ENCODE measurements at places on chromosomes 2 and 18.
A peak's percentile ranks its signal among the peaks of the same experiment; 100 is the strongest.

DNA sequence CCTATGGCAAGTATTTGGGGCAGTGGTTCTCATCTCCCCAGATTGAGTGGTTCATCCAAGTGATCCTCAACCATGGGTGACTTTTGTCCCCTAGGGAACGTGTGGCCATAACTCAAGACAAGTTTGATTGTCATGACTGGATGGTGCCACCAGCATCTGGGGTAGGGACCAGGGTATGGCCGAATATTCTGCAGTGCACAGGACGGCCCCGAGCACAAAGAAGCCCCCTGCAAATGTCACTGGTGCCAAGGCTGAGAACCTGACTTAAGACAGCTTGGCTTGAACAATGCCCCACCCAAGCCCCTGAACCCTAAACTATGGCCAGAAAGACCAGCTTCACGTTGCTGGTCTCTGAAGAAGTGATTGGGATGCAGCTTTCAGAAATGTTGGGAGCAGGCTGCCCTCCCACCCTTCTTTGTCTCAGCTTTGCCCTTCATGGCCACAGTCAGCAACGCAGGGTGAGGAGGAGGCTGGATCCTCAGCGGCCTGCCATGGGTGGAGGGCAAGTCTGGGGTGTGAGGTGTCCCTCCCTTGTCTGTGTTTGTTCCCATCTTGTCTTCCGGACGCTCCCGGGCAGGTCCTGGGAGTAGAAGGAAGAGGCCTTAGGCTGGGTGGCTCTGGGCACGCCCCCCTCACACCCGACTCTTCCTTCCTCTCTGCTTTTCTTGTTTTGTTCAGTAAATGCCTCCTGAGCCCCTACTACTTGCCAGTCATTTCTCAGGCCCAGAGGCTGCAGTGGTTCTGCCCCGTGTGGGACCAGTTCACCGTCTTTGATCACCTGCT, 43.4 kb downstream of the GREB1 start:
- no peak for DNase-seq

- no peak for DNase-seq
Observed at GRCh38 chr18:42107691-42108450, 152.8 kb downstream of the PIK3C3 start.

DNA sequence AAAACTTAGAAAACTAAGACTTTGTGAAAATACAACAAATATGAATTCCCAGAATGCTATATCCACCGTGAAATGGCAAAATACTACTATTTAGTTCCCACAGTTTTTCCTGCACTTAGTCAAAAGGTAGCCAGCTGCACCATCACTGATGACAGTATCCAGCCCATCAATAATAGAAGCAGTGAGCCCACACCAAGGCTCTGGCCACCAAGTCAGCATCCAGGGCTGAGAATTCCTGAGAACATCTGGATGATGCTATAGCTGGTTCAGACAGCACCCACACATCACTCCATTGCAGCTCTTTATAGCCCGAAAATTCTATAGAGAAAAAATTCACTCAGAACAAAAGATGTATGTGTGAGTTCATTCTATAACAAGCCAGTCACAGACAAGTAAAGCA, 159.1 kb upstream of the SPATS2L start:
- DNase-seq = no peak

GRCh38 chr2:240135706-240136012, 446 bp downstream of the COPS9 start:
- DNase-seq = no peak

DNA sequence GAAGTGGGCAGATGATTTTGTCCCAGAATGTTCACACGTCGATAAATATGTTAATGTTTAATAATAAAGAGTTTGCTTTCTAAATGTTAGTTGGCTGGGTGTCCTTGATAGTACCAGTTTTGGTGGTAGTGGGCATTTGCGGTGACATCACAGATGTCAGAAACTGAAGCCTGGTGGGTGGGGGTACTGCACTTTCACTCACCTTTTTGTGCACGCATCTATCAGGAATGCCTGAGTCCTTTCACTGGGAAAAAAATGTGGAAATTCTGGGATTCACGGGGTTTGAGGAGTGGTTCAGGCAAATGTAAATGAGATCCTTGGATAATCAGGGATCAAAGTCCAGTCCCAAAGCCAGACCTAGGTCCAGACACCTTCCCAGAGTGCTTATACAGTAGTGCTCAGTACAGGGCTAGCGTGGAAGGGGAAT, 3.2 kb downstream of the EPAS1 start:
- no peak for DNase-seq

DNA sequence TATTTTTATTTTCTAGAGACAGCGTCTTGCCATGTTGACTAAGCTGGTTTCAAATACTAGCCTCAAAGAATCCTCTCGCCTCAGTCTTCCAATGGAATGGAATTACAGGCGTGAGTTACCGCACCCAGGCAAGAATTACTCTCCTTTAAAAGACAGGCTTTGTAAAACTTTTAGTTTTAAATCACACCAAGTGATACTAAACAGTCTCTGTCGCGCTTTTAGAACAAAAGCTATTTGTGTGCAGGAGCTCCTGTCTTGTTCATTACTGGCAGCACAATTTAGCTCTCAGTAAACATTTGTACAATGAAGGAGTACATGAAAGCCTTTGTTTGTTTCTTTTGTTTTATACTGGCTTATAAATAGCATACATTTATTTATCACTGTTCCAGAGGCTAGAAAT, 1719.2 kb upstream of the PIK3C3 start:
- no peak for DNase-seq

DNA sequence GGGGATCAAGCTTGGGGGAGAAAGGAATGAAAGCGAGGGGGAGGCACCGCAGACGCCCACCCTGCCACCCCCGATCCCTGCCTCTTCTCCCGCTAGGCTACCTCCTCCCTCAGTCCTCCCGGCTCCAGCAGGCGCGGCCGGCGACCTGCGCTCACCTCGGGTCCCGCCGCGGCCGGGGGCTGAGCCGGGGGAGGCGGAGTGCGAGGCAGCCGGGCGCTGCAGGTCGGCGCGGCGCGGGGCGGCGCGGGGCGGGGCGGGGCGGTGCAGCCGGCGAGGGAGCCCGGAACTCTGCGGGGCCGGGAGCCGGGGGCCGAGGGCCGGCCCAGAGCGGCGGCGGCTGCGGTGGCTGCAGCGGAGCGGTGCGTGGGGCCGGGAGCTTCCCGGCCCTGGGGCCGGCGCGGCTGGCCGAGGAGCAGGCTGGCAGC, 477 bp downstream of the ACVR1 start:
- DNase-seq = no peak

- no peak for DNase-seq
Observed at GRCh38 chr18:23245461-23245860, 110.2 kb downstream of the CABLES1 start.

DNA sequence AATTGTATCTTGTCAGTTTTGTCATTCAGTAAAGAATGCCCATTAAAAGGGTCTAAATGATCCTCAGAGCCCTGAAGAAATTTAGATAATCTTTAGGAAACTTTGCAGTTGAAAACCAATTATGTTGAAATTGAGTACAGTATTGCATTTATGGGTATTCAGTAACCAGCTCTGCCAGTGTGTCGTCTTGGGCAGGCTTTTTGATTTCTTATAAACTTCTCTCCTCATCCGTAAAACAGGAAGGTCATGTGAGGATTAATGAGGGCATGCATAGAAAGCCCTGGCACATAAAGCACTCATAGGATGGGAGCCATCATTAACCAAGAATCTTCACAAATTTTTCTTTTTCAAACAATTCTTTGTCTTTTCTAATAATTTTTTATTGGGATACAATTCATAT, 14.8 kb downstream of the PNO1 start:
- DNase-seq = no peak

DNA sequence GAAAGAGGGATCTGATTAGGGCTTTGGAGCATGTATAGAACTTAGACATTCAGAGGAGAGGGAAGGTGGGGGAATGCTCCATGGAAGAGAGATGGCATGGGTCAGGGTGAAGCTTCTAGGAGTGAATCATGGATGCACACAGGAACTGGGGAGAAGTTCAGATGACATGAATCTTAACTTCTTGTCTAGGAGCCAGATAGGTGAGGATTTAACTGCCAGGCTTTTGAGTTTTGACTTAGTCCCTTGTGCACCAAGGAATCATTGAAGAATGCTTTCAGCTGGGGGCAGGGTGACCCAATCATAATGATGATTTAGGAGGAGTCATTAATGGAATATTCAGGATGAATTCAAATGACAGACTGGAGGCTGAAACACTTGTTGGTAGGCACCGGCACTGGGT, 48.7 kb downstream of the ACYP2 start:
- no peak for DNase-seq

DNA sequence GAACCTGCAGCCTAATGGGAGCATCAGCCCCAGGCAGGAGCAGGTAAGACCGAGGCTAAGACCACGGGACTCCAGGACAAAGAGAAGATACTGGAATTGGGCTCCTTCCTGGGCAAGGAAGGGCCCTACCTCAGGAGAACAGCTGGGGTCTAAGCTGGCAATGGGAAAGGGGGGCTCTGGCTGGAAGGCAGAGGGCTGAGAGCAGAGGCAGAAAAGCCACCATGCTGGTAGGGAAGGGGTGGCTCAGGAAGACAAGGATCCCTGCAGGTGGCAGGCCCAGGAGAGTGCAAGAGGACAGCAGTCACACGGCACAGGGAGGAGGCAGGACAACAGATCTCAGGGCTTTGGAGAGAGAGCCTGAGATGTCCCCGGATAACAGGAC, 203.5 kb downstream of the NDUFA10 start:
- DNase-seq = no peak

DNA sequence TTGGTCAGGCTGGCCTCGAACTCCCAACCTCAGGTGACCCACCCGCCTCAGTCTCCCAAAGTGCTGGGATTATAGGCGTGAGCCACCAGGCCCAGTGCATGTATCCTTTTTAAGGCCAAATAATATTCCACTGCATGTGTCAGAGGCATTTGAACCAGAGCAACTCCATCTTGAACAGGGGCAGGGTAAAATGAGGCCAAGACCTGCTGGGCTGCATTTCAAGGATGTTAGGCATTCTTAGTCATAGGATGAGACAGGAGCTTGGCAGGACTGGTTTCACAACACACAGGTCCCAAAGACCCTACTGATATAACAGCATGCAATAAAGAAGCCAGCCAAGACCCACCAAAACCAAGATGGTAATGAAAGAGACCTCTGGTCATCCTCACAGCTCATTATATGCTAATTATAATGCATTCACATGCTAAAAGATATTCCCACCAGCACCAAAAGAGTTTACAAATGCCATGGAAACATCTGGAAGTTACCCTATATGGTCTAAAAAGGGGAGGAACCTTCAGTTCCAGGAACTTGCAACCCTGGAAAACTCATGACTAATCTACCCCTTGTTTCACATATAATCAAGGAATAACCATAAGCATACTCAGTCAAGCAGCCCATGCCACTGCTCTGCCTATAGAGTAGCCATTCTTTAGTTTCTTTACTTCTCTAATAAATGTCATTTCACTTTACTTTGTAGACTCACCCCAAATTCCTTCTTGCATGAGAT, 204.6 kb downstream of the RAB3GAP1 start:
- no peak for DNase-seq

DNA sequence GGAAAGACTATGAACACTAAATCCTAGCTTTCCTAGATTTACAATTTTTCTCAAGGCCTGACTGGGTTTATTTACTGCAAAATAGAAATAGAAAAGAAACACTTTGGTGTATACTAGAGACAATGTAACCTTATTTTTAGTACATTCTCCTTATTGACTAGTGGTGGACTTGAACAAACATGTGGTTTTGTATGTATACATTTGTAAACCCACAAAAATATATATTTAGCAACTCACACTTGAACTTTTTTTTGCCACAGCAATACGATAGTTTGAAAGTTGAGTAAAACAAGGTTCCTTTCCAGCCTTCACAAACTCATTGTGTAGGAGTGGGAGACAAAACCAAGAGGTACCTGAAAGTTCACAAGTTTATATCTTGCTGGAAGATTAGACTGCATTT, 1633.4 kb upstream of the LRRTM1 start:
- no peak for DNase-seq

DNA sequence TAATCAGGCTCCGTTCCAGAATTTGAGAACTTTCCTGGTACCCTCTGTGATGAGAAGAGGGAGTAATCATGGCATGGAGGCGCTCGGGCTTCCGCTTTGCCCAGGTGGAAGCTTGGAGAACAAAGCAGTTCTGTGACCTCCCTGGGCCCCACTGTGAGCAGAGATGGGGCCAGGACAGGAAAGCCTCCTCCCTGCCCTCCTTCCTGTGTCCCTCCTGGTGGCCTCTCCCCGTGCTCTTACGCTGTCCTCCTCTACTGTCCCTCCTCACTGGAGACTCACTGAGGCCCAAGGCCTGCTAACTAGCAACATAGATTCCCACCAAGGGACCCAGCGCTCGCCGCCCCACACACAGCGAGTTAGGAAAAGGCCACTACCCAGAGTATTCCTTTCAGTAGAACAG, 119.8 kb downstream of the MAPK4 start:
- DNase-seq = no peak

- DNase-seq = no peak
Observed at GRCh38 chr18:13393338-13393737, 174.8 kb downstream of the LDLRAD4 start.

- no peak for DNase-seq
Observed at GRCh38 chr2:8794923-8795825, 42.2 kb downstream of the KIDINS220 start.

GRCh38 chr2:179165356-179166000, 99.2 kb downstream of the SESTD1 start:
- no peak for DNase-seq

- DNase-seq = no peak
Observed at GRCh38 chr2:236853585-236854051, 232.1 kb upstream of the COPS8 start.

DNA sequence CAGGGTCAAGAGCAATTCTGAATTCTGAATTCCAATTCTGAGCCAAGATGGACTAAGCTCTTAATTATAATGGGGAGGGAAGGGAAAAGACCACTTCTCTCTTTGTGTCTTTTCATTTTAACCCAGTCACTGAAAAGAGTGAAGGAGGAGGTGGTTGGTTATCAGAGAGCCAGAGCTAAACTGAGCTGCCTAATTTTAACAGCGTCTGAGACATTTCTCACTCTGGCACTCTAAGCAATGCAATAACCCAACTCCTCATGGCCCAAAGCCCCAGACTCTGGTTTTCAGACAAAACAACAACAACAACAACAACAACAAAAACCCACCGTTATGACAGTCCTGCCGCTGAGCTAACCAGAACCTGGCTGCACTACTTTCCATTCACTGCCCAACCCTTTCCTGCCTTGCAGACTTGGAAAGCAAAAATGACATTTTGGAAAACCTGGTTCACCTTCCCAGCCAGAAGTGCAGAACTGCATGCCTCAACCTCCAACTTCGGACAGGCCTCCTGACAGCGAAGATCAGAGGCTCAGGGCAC, 1.0 kb downstream of the CHST10 start:
- DNase-seq = no peak

GRCh38 chr2:73111073-73112025, 1.4 kb downstream of the RAB11FIP5 start:
- peak; percentile 26 for DNase-seq

GRCh38 chr2:158501301-158501700, 44.5 kb downstream of the PKP4 start:
- DNase-seq = no peak

- no peak for DNase-seq
Observed at GRCh38 chr2:32884346-32884745, 62.4 kb upstream of the LTBP1 start.

GRCh38 chr2:207248702-207249377, 83.1 kb upstream of the KLF7 start:
- DNase-seq = no peak

Measured in HCT116 (cell line).